Dermis blood vessel endothelial cell (primary cell): ENCODE measurements at places on chromosomes 4 and X. TPM values are rescaled to one million over a fixed set of nuclear protein-coding genes. Genes with fewer than 3 reads are reported as not detected.

C4orf50 gene
- under 0.01 and 0.05 TPM in 2 replicates for total RNA-seq

OTC gene
- total RNA-seq, result 2.4 and 4.5 TPM in 2 replicates

DNA sequence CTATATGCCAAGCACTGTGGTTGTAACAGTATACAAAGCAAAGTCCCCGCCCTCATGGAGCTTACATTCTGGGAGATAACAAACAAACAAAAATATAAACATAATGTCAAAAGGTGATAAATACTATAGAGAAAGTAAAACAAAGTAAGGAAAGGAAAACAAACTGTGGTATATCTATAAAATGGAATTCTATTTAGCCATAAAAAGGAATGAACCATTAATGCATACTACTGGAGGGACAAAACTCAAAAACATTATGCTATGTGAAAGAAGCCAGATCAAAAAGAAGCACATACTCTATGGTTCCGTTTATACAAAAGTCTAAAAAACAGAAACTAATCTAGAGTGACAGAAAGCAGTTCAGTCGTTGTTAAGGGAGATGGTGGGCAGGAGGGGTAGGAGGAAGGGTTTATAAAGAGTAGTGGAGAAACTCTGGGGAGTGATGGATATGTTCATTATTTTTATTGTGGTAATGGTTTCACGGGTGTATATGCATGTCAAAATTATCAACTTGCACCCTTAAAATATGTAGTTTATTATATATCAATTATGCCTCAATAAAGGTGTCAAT is 31.5 kb downstream of the GPC3 start:
- no peak for DNase-seq

GRCh38 chr4:77845400-77845799 is 17.2 kb upstream of the MRPL1 start:
- DNase-seq, result peak; percentile 43

DNA sequence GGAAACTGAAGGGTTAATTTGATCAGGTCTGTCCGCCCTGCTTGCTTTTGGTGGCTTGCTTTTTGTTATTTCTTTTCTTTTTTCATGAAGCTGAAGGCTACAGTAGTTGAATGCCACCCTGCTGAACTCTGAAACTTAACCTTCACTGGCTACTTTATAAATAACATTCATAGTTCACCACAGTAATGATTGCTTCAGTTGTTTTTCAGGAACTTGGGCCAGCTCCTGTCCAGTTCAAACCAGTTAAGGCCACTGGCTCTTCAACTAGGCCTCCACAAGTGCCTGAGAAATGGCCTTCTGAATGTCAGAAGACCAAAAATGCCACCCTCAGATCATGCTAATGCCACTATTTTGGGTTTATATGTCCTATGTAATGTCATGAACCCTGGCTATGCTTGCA is 7.7 kb upstream of the ASB9 start:
- no peak for DNase-seq

NDNF gene
- 4.1 and 6.7 TPM in 2 replicates for total RNA-seq

DNA sequence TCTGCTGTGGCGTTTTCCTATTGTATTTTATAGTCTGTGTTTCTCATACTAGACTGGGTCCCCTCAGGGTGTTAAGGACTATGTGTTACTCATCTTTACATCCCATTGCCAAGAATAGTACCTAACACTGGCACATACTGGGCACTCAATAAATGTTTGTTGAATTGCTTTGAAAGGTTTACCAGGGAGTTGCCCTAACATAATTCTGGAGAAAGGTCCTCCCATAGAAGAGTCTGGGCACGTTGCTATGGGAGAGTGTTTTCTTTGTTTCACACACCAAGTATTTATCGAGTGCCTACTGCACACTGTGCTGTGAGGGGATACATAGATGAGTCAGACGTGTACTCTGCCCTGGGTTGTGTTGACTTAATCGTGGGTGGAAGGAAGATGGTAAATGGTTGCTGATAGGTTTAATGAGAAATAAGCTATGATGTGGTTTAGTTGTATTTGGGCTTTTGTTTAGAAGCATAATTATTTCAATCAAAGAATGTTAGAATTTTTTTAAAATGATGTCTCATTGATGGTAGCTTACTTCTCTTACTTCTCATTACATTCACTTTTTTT is 42.9 kb downstream of the AFF1 start:
- DNase-seq, result peak; percentile 91

PPEF1 gene
- total RNA-seq, result not detected in 2 replicates

- DNase-seq, result no peak
Measured at GRCh38 chr4:18698119-18698883, 676.7 kb upstream of the LCORL start.

FSTL5 gene
- under 0.01 and 1.3 TPM in 2 replicates for total RNA-seq

GPR82 gene
- not detected in 2 replicates for total RNA-seq

GRCh38 chrX:63739885-63740284 is 45.1 kb downstream of the ARHGEF9 start:
- no peak for DNase-seq

DNA sequence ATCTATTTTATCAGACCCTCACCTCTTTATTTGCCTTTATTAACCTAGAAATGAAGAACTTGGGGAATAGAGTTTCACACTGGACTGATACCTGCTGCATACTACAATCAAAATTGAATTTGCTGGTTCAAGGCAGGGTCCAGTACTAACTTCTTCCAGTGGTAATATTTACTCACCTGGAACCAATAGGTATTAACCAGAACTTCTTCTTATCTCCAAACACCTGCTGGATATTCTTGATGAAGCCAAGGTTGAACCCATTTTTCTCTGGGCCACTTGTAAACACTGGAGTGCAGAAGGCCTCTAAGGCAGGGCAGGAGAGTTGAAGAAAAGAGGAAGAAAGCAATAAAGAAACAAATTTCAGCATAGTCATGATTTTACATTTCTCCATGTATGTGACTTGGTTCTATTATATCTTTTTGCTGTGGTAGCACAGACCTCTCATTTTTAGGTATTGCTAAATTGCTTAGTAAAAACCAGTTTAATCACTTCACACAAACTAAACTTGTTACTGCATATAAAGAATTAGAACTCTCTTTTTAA is 101.1 kb downstream of the ZDHHC15 start:
- no peak for DNase-seq

DNA sequence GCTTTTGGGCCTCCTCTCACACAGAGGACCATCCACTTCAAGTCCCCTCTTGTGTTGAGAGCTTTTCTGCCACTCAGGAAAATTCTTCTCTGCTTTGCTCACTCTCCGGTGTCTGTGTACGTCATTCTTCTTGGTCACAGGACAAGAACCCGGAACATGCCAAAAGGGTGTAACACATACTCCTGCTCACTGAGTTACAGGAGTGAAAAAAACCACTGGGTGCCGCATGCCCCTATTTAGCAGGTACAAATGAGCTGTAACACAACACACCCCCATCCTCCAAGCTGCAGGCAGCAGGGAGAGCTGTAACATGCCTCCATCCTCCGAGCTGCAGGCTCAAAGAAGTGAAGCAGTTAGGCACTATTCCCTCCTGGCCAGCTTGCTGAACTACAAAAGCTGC is 13.0 kb upstream of the CXCL2 start:
- DNase-seq, result no peak

SLC38A5 gene
- 10.6 and 24.2 TPM in 2 replicates for total RNA-seq

DNA sequence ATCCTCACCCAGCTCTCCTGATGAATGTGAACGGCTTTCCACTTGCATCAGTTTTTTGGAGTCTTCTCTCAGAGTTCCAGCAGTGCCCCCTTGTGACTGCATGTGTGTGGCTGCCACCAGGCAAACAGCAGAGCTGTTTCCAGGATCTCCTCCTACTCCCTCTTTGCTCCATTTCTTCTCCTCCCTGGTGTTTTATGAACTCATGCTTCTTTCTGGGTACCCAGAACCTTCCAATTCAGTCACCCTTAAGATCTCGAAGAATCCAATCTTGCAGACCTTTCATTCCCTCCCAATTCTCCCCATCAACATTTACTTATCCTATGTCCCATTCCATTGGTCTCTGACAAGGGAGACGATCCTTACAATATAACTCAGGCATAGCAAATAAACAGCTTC is 6.8 kb upstream of the TCEANC start:
- peak; percentile 62 for DNase-seq

- peak; percentile 63 for DNase-seq
Measured at GRCh38 chr4:2881431-2881830, 37.8 kb downstream of the ADD1 start.

SMIM20 gene
- total RNA-seq, result 14.0 and 14.5 TPM in 2 replicates

RAB28 gene
- total RNA-seq, result 11.8 and 15.1 TPM in 2 replicates

SPOCK3 gene
- not detected in 2 replicates for total RNA-seq

NSG1 gene
- not detected in 2 replicates for total RNA-seq

DNA sequence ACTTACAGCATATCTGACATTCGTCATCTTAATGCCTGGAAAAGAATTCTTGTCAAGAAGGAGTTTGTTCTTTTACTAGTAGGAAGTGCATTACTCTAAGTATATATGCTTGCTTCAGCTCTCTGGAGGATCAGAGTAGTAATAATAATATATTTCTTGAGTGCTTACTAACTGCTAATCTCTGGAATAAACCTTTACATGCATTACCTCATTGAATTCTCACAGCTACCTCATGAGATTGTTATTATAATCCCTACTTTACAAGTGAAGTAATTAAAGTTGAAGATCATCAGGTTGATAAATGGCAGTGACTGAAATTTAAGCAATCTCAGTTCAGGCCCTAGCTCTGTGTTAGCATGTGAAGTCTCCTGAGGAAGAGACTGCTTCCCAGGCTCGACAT is 115.0 kb upstream of the PDE5A start:
- DNase-seq, result no peak

- peak; percentile 5 for DNase-seq
Measured at GRCh38 chr4:184536065-184536880, 61.9 kb upstream of the IRF2 start.

DNA sequence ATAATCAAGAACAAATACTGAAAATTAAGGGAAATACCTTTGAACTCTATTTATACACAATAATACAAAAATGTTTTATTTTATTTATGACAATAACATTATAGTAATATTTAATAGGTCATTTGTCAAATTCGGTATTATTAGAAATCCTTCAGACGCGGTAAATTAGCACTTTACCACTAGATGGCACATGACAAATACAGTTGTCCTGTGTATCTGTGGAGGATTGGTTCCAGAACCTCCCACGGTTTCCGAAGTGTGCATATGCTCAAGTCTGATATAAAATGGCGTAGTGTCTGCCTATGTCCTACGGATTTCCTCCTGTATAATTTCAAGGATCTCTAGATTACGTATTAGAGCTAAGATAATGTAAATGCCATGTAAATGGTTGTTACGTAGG is 8.1 kb upstream of the LINC00632 start:
- no peak for DNase-seq

DNA sequence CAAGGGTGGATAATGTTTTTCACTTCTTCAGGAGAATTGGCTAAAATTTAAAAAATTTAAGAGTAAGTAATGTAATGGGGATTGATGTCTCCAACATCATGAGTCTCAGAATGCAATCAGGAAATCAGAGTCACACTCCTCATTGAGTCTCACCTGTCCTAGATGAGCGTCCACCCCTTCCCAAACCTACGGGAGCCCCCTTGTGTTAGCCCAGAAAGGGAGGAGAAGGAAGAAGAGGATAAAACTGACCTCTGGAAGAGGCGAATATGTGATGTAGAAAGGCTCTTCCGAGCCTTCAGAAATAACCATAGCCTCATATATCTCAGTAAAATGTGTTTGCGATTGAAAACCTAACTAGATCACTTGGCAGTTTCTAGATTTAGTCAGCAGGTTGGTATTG is 157.1 kb downstream of the DCLK2 start:
- no peak for DNase-seq

DNA sequence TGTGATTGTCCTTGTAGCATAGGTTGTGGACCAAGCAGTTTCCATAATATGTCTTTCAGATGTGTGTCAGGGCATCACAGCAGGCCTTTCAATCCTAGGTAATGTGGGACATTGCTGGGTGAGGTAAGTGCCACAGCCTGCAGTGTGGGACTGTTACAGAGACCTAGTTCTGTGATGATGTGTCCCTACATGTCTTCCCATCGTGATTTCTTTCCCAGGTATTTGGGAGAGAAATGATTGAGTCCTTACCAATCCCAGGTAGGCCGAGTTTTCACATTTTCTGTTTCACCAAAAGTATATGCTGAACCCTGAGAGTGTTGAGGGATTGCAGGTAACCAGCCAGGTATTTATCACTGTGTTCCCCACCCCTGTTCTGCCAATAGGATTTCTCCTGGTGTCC is 10.6 kb upstream of the ATXN3L start:
- DNase-seq, result no peak

GPR173 gene
- 1.7 and 2.5 TPM in 2 replicates for total RNA-seq

DNA sequence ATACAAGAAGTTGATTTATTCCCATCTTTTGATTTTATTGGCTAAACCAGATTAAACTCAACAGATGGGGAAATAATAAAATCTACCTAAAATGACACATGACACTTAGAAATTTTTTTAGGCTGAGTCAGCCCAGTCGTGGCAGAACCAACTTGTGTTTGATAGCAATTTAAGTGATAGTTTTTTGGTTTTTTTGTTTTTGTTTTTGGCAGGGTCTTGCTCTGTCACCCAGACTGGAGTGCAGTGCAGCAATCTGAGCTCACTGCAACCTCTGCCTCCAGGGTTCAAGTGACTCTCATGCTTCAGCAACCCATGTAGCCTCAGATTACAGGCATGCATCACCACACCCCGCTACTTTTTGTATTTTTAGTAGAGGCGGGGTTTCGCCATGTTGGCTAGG is 370.3 kb upstream of the NOCT start:
- no peak for DNase-seq

SPARCL1 gene
- 158 and 779 TPM in 2 replicates for total RNA-seq

IL9R gene
- not detected in 2 replicates for total RNA-seq
